ENCODE measurements at places on chromosomes 2 and 18.

DNA sequence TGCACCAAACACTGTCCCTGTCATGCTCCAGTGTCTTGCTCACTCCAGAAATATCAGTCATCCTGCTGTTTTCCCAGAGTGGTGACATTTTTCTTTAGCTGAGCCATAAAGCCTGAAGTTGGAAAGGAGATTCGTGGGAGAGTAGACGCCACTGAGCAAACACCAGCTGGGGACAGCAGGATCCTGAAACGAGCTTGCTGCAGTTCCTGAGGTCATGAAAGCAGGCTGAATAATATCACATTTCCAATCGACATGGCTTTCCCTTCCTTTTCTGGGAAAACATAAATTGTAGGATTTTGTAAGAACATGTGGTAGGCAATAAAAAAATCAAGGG, 276.4 kb downstream of the CDCA7 start:
- DNase-seq: peak; percentile 58

DNA sequence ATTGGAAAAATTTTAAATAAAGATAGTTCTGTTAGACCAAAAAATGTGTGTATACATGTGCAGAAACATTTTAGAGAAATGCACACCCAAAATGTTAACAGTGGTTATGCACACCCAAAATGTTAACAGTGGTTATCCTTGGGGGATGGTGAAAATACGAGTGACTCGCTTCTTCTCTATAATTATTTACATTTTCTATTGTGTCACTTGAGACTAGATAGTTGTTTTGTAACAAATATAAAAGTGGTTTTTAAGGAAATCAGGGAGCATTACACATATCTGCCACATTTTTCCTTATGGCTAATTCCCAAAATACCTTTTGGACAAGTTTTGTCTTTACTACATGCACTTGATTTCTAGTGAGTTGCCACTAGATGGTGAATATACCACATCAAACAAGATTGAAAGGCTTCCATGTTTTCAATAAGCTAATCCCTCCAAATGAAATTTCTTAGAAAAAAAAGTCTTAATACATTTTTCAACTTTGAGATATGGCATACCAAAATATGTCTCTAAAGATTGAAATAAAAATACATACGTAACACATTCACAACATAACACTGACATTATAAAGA, 9.0 kb upstream of the HIBCH start:
- DNase-seq: peak; percentile 12

- peak; percentile 49 for DNase-seq
Observed at GRCh38 chr18:79380816-79381806, 14.6 kb upstream of the NFATC1 start.

- DNase-seq: no peak
Observed at GRCh38 chr2:183292028-183292427, 167.8 kb downstream of the NUP35 start.

DNA sequence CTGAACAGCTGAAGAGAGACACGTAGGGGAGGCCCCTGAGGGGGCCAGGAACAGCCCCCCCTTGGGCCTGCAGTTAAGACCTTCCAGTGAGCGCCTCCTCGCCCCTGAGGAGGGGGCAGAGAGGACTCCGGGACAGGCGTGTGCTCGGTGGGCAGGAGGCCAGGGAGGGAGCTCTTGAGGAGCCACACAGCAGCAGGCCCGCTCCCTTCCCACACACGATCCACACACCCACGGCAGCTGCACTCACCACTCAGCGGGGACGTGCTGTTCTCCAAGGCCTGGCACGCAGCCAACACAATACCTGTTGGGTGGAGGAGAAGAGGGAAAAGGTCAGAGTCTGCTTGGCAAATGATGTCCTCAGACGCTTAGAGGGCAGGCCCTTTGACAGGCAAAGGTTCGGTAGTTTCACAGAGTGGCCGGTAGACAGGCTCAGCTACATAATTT, 39.0 kb downstream of the TGFA start:
- DNase-seq: peak; percentile 54

- DNase-seq: peak; percentile 61
Observed at GRCh38 chr2:198004173-198004572, 199.8 kb downstream of the PLCL1 start.

DNA sequence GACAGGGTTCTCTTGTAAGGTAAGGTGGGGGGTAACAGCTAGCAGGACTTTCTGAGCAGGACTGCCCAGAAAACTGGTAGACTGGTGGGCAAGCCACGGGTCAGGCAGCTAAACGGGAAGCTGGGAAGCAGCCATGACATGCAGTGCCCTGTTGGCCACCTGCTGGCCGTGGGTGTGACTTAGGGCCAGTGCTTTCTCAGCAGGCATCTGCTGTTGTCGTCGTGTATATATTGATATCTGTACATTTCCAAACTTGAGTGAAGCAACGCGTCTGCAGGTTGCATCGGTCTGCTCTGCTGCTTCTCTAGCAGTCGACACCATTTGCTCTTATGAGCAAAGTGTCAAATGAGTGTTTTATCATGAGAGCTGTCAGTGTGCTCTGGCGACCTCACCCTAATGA, 31.0 kb downstream of the COA5 start:
- no peak for DNase-seq

DNA sequence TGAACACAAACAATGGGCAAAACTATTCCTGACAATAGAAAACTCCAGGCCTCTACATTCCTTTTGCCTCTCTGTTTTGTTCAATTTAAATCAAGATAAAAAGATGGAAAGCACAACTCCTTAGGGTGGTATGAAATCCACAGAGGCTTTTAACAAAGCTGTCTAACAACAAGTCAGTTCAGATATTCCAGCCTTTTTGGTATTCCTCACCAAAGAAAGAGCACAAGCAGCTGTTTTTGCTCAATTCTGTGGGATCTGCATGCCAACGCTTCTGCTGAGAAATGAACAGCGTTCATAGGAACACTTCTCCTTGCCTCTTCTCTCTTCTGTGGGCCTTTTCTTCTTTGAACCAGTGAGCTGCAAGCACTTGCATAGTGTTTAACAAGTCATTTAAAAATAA, 411.6 kb upstream of the TCF4 start:
- DNase-seq: no peak

DNA sequence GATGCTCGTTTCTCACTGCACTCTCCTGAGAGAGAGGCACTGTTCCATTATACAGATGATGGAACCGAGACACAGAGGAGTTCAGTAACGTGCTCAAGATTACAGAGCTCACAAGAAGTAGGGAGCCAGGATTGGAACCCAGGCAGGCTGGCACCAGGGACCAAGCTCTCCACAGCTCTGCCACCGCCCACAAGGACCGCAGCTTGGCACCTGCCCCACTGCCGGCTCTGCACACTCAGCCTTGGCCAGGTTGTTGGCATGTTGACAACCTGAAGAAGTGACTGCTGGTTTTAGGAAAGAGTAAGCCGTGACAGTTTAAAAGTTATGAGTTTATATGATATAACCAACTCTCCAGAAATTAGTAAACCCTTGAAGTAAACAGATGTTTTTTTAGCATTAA, 48.0 kb upstream of the ITM2C start:
- no peak for DNase-seq

DNA sequence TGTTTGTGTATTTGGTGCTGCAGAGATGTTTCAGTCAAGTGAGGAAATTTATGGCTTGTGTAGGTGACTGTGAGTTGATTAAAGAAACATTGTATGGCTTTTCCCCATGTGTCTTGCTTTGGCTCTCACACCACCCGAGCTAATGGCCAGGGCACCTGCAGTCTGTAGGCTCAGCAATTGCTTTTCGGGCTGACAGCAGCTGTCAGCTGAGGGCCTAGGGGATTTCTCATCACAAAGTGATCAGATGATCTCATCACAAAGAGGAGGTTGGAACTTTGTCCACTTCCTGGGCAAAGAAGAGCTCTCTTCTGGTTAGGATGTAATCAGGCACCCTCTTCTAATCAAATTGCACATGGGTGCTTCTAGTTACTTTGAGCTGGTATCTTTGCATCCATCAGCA, 632.2 kb downstream of the SLC4A3 start:
- DNase-seq: peak; percentile 9

GRCh38 chr2:238282861-238283738, 5.3 kb downstream of the PER2 start:
- DNase-seq: no peak

DNA sequence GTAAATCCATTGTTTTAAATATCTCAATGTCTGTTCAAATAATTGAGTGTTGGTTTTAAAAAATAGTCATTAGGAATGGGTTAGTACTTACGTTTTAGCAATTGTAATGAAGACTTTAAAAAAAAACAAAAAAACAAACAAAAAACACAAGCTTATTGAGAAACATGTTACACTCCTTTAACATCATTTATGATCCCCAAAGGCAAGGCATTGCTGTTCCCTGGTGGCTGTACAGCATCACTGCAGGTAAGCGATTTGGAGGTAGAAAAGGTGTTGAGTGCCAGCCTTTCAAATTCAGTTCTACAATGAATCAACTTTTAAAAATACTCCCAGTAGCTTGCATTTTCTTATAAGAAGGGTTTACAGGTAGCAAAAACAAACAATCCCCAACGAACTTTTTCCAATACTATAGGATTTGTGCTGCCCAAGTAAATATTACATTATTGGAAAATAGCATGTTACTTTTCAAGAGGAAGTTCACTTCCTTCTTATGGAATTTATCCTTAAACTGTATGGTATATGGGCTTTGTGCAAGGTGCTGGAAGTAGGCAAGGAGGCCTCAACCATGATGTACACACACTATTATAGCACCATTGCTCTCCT, 27.5 kb downstream of the CNRIP1 start:
- peak; percentile 31 for DNase-seq

GRCh38 chr2:15979759-15980604, 39.6 kb downstream of the MYCN start:
- no peak for DNase-seq

- no peak for DNase-seq
Observed at GRCh38 chr2:28956890-28957289, 24.2 kb upstream of the TOGARAM2 start.

DNA sequence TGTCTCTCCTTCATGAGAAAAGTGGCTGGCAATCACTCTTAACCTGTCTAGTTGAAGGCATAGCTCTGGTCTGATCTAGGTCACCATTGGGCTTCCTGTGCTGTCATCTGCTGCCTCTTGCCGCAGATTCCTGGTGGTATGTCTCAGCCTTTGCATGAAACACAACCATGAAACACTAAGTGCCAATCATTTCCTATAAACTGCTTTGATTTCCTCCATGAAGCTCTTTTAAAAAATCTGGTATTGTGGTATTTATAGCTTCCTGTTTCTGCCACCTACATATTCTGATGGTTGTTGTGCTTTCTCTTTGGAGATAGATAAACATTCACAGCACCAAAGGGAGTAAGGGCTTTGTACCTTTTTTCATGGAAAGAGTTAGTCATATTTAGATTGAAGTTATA, 120.0 kb upstream of the EPC2 start:
- no peak for DNase-seq

GRCh38 chr2:626491-627339, 50.5 kb downstream of the TMEM18 start:
- DNase-seq: no peak

DNA sequence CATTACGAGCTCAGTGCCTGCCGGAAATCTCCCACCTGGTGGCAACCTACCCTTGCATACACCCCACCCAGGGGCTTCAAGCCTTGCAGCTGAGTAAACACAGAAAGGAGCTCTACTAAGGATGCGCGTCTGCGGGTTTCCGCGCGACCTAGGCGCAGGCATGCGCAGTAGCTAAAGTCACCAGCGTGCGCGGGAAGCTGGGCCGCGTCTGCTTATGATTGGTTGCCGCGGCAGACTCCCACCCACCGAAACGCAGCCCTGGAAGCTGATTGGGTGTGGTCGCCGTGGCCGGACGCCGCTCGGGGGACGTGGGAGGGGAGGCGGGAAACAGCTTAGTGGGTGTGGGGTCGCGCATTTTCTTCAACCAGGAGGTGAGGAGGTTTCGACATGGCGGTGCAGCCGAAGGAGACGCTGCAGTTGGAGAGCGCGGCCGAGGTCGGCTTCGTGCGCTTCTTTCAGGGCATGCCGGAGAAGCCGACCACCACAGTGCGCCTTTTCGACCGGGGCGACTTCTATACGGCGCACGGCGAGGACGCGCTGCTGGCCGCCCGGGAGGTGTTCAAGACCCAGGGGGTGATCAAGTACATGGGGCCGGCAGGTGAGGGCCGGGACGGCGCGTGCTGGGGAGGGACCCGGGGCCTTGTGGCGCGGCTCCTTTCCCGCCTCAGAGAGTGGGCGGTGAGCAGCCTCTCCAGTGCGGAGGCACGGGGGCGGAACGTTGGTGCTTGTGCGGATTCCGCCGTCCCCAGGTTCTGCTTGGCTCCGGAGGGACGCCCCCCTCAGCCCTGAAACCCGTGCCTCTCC, at the start of gene MSH2:
MSH2 (plus strand) TSS at position 352 of the 804 bp plus-strand sequence; CDS start at position 388, 36 bp downstream.
- peak; percentile 93 for DNase-seq

- DNase-seq: no peak
Observed at GRCh38 chr2:121539750-121540469, 9.2 kb downstream of the RNU4ATAC start.

DNA sequence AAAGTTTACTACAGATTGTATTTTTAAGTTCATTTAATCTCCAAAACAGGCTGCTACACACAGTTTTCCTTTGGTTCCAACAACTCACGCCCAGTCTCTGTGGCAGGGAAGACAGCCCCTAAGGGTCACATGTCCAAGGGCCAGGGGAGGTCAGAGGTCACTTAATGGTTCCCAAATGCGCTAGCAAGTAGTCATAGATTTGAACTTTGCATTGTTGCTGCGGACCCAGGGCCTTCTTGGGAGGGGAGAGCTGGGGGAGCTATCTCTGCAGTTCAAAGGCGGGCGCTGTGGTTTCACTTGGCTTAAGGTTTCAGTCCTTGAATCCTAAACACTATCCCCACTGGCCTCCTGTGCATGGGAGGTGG, 74.8 kb upstream of the ZNF532 start:
- DNase-seq: no peak

GRCh38 chr18:30889519-30890301, 152.8 kb downstream of the DSC3 start:
- peak; percentile 13 for DNase-seq

DNA sequence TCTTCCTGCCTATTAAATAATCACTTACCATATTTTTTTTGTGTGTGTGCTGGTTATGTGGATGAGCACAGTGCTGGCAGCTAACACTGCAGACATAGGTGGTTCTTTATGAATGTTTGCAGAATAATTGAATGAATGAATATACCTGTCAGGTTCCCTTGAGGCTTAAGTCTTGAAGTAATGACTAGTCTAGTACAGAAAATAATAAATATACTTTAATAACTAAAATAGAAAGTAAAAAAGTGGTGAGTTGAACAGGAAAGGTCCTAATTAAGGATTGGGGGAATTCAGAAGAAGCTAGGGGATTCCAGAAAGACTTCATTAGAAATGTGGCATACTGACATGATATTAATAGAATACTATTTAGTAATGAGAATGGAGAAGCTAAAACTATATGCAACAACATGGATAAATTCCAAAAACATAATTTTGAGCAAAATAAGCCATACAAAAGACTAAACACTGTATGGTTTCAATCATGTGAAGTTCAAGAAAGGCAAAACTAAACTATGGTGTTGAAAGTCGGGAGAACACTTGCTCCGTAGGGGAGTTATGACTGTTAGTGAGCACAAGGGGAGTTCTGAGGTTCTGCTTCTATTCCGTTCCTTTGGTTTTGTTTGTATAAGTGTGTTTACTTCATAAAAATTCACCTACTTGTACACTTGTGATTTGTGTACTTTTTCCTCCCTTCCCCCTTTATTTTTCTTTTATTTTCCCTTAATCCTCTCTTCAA, 464.6 kb downstream of the MTX2 start:
- no peak for DNase-seq

GRCh38 chr2:467101-467500, 179.2 kb upstream of the ALKAL2 start:
- no peak for DNase-seq

- no peak for DNase-seq
Observed at GRCh38 chr18:59910967-59911366, 11.2 kb downstream of the PMAIP1 start.

- no peak for DNase-seq
Observed at GRCh38 chr18:8448130-8448529, 161.1 kb upstream of the RAB12 start.
